ENCODE measurements at places on chromosomes 13 and 19.

DNA sequence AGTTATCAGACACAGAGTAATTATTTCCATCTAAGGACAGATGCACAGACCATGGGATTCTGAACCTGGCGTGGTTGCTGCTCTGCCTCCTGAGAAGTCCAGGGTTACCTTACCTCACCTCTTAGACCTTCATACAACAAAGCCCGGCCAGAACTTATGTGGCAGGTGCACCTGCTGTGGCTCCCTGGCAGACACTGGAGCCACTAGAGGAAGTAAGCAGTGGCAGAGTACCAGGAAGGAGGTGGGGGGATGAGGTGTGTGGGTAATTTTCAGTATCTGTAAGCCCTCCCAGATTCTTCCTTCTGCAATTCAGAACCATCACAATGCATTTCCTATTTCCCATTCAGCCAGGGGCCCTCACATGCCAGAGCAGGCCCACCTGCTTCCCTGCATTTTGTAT is 106.1 kb upstream of the DOCK9 start:
- DNase-seq: no peak

- peak; percentile 94 for DNase-seq
Observed at GRCh38 chr19:10625003-10625761, at the start of gene SLC44A2. TSS of gene SLC44A2 (plus strand) at chr19:10625553. CDS start at chr19:10625634, 81 bp downstream.

DNA sequence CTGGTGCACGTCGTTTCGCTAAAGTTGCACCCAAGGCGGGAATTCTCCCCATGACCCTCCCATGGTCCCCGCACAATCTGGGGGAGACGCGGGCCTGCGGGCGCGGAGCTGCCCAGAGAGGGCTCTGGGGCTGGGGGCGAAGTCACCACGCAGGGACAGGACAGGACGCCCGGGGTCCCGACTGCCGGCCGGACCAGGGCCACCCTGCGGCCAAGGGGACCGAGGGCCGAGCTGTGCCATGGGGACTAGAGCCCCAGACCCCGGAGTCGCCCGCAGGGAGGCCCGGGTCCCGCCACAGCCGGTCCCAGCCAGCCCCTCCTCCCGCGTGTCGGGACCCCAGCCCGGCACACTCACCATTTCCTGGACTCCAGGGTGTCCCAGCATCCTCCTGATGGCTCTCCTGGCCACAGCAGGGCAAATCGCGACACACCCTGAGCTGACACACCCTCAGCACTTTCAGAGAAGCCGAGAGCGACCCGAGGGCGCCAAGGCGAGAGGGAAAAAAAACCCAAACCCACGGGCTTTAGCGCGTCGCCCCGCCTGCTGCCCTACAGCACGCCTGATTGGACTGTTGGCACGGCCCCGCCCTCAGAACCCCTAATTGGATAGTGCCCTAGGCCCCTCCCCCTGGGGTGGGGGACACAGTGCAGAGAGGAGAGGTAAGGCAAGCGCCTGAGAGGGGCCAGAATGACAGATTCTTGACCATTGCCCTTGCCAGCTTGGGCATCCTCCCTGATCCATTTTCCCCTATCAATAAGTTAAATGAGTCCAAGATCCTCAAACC is 28.6 kb downstream of the ZNF44 start:
- no peak for DNase-seq

DNA sequence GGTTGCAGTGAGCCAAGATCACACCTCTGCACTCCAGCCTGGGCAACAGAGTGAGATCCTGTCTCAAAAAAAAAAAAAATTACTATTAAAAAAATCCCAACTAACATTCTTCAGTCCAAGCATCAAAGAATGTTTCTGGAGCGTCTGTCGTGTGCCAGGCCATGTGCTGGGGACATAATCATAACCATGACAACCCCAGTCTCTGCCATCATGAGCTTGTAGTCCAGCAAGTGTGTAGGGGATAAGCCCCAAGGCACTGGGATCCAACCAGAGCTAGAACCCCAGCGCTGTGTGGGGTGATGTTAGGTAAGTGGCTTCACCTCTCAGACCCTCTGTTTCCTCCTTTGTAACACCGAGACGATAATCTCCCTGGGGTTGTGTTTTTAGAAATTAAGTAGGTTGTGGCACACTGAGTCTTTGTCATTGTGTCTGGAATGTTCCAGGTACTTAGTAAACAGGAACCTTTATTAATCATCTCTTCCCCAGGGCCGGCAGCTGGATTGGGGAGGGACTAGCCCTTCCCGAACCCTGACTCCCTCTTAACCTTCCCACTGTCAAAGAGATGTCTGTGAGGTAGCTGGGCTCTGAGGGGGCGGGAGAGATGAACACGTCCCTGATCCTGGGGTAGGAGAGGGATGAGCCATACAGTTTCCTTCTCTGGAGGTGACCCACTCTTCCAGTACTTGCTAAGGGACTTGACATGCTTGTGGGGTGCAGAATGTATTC is 5.2 kb downstream of the ITPKC start:
- DNase-seq: no peak

Measured in islet precursor cell (in vitro differentiated cells).